ENCODE measurements at places on chromosomes 5 and 9.
A peak's percentile ranks its signal among the peaks of the same experiment; 100 is the strongest.

DNA sequence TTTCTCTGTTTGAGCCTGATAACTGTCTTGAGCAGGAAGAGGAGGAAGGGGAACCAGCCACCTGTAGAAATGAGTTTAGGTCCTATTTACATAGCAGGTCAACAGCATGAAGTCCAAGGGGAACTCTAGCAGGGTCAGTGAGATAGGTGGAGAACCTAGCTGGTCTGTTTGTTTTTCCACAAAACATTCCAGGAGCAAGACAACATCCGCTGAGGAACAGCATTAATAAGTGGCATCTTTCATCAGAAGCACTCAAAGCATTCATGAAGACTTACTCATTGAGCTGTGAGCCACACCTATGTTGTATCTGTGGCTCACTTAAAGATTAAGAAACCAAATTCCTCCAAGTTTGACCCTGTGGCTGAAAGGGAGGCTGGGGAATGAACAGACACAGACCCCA, 115.9 kb downstream of the ACTBL2 start:
- DNase-seq, result peak; percentile 71

- DNase-seq, result no peak
These were observed 82.7 kb downstream of the RFK start for GRCh38 chr9:76311537-76311936.

GRCh38 chr5:103532086-103532734, 30.4 kb downstream of the NUDT12 start:
- peak; percentile 14 for DNase-seq

- peak; percentile 75 for DNase-seq
These were observed 8.9 kb downstream of the ZNF366 start for GRCh38 chr5:72498284-72498683.

DNA sequence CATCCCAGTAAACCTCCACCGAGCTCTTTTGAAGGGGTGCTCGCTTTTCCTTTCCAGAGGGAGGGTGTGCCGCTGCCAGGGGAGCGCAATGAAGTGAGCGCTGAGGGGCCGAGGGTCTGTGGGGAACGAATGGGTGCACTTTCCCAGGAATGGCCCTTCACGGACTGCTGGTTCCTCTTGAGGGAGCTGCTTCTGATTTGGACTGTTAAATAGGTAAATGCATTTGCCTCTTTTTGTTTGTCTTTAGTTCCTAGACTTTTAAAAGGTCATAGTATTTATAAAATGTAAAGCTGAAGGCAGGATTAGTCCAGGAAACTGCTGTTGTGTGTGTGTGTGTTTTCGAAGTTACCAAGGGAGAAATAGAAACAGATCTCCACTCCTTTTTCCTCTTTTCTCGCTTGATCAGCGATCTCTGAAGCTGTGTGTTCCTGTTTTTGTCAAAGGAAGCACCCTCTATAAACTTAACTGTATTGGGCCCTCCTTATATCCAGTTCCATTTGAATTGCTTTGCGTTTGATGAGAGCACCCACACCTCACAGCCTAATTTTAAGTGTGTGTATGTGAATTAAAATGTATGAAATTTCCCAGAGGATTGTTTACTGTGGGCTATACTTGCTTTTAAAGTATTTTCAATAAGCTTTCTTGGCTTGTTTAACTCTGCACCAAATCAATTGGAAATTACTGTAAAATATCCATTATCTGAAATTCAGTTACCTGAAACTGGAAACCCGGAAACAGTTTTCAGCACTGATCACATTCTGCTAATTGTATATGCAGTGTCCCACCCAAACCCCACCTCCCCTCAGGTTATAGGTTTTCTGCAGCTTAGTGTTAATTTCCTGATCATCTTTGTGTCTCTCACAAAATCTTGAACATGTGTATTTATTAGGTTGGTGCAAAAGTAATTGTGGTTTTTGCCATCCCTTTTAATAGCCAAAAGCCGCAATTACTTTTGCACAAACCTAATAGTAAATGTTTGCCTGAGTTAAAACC, 966 bp downstream of the SNX2 start:
- peak; percentile 46 for DNase-seq

GRCh38 chr9:14478175-14479162, 164.5 kb upstream of the NFIB start:
- no peak for DNase-seq

- no peak for DNase-seq
These were observed 2.0 kb downstream of the IRF1 start for GRCh38 chr5:132488590-132488989.

- DNase-seq, result no peak
These were observed 648.6 kb downstream of the SEMA5A start for GRCh38 chr5:8897316-8897715.
